Left lobe of liver (tissue), 2 donors: ENCODE measurements at places on chromosomes 5 and 9.

GRCh38 chr5:100803397-100803796, 99.7 kb downstream of the ST8SIA4 start:
- no peak for DNase-seq

GRCh38 chr9:123115146-123115913, 81.9 kb downstream of the GPR21 start:
- no peak for DNase-seq

DNA sequence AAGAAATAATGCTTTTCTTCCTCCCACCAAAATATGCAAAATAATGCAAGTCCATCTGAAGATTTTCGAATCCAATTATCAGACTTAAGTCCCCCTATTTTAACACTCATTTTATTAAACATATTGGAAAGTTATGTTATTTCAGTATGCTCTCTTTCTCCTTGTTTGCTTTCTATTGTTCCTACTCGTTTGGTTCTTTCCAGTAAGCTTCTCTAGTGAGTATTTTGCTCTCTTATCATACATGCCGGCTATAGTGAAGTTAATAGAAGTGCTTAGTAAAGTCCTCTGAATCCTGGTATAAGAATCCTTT, 517 bp downstream of the ALDH1A1 start:
- DNase-seq, result no peak

DNA sequence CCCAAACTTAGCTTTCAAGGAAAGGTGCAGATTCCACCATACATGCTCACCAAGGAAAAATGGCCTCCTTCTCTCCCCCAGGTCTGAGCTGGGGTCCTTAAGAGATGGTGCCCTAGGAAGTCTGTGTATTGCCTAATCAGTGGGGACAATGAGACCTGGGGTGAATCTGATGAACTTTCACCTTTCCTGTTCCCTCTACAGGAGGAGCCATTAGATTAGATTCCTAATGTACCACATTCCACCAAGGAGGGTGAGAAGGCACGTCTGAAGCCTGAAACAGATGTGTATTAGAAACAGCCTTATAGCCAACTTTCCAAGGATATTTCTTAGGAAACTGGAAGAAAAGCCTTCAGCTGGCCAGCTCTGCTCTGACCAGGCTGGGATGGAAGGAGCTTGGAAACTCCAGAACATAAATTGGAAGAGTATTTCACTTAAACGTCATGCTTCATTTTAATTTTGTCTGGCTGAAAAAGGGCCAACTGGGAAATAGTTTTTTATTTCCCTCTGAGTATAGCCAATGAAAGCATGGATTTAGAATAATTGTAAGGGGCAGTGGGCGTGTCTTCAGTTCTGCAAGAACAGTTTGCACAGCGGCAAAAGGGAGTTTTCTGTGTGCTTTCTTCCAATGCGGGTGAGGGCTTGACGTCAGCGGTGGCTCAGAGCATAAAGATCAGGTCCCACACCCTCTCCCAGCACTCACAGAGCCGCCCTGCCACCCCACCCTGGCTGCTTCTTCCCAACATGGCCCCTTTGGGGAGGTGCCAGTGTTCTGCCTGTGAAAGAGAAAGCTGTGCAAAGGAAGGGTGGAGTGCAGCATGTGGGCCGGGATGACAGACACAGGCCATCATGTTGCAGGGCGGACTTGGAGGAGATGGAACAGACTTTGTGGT, 210.9 kb downstream of the ESM1 start:
- DNase-seq, result no peak

DNA sequence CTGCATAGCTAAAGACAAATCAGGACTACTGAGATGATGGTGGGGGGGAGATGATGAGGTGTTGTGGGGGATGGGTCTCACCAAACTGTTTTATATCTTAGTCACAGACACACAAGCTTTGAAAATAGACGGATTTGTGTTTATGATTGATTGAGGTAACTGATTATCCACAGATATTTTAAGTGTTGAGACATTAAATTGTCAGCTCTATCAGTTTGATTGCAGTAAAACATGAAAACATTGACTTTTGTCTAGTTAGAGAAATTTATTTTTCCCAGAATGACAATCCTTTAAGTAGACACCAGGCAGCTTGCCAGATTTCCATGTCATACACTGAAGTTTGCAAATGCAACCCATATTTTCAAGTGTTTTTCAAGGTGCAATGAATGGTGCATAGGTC, 149.8 kb downstream of the NR2F1-AS1 start:
- no peak for DNase-seq

GRCh38 chr9:135501261-135502167, 1.0 kb downstream of the MRPS2 start:
- no peak for DNase-seq

GRCh38 chr5:14263699-14264098, 120.6 kb downstream of the TRIO start:
- DNase-seq, result no peak

DNA sequence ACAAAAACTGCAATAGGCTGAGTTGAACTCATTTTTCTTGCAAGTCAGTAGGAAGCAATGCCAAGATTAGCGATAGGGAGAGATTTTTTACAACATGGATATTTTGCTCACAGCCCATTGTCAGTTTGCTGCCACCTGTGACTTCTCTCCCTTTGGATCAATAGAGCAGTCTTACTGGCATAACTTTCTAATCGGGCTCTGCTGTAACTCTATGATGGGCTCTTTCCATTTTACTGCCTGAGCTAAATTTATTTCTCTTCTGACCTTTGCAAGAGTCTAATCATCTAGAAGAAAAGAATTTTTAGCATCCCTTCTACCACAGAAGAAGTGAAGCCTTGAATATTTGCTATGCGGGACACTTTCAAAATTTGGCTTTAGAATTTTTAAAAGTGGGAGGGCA, 53.6 kb upstream of the SGCD start:
- no peak for DNase-seq

- no peak for DNase-seq
These were observed 98.0 kb upstream of the NR3C1 start for GRCh38 chr5:143501310-143502044.

DNA sequence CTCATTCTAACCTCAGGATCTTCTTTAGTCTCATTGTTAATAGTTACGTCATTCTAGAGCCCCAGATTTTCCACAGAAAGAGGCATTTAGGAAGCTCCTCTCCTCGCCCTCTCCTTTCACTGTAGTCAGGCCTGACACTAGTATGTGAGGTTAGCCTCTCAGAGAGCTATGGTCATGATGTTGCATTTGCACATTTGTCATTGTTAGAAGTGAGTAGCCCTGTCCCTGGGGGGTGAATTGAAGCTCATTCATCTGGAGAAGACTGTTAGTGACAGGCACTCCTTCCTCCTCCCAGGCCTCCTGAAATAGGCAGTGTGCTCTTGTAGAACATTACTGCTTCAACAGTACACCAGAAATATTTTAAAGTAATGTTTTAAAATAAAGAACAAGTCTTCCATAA, 26.6 kb upstream of the LRRTM2 start:
- DNase-seq, result no peak

- DNase-seq, result no peak
These were observed 784.1 kb downstream of the MAT2B start for GRCh38 chr5:164289526-164289925.

DNA sequence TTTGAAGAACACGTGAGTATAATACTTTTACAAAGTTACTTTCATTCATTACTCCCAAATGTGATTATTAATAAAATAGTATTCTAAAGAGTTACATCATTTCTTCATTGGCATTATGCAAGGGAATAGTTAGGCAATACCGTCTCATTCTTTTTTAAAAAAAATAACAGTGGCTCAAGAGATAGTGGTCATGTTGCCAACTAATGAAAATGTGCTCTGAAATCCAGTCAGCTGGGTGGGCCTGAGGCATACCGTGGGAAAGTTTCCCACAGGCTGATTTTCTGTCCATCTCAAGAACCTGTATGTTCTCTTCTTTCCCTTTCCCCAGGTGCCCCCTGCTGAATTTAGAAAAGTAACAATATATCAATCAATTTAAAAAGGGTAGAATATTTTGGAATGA, 40.8 kb upstream of the ROPN1L start:
- no peak for DNase-seq

DNA sequence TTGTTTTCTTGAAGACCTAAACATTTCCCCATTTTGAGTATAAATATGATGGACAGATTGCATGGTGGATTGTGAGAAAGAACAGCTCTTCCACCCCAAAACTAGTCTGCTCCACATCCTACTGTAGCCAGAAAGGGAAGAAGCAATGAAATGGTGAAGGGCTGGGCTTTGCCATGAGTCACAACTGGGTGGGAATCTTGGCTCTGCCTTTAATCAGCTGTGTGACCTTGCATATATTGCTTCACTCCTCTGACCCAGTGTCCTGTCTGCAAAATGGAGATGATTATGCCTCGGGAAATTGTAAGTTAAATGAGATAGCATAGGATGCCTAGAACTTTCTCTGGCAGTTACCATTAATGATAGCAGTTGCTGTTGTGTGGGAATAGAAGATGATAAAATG, 101.9 kb downstream of the PDE8B start:
- DNase-seq, result no peak

DNA sequence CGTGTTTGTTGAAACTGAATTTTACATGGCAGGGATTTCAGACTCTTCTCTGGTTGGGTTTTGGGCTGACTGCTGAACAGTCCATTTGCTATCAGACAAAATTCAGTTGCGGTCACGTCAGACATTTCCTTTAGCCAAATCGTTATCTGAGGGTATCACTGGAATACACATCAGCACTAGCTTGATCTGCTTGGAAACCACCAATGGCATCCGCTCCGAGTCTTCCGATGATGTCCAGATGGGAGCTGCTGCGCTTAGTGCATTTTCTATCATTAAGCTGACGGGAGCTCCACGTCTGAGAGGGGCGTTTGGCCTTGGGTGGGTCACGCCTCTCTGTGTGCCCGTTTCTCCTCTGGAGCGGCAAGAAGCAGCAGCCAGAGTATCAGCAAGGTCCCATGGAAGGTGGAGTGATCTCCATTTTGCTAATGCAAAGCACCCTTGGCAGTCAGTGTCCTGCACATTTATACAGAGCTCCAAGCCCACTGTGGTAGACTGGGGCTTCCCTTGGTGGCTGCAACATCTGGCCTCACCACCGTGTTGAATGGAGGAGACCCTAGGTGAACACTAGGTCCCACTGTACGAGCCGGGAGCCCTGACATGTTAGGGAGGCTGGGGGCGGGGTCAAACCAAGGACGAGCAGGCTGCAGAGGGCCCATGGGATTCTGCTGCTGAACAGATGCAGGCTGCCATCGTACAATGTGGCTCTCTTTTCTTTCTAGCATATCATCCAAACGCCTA, 134.6 kb upstream of the PHYKPL start:
- no peak for DNase-seq

DNA sequence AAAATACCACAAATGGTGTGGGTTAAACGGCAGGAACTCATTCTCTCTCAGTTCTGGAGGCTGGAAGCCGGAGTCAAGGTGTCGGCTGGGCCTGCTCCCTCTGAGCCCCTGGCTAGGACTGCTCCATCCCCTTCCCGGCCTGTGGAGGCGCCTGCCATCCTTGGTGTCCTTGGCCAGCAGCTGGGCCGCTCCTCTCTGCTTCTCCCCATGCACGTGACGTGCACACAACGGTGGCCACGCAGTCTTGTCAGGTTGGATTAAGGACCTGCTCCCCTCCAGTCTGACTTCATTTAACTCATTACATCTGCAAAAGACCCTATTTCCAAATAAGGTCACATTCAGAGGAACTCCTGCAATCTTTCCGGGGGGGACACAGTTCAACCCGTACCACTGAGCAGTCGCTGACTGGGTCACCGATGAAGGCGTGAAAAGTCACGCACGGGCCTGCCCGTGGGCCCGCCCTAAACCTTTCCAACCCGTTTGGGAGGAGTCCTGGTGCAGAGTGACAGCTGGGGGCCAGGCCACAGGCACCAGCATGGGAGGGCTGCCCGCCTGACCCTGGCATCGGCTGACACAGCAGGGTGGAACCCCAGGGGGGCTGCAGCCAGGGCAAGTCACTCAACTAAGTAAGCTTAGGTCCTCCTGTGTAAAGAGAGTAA, 135.2 kb downstream of the COL23A1 start:
- peak; percentile 28 for DNase-seq

- no peak for DNase-seq
These were observed 462 bp downstream of the NUDCD2 start for GRCh38 chr5:163459462-163459818.

- no peak for DNase-seq
These were observed 30.1 kb downstream of the GSN start for GRCh38 chr9:121298016-121298538.

GRCh38 chr5:10699281-10699874, 61.7 kb downstream of the DAP start:
- DNase-seq, result no peak

GRCh38 chr9:27339661-27340284, 42.8 kb upstream of the EQTN start:
- no peak for DNase-seq

- no peak for DNase-seq
These were observed 20.5 kb upstream of the NDFIP1 start for GRCh38 chr5:142087920-142088679.

DNA sequence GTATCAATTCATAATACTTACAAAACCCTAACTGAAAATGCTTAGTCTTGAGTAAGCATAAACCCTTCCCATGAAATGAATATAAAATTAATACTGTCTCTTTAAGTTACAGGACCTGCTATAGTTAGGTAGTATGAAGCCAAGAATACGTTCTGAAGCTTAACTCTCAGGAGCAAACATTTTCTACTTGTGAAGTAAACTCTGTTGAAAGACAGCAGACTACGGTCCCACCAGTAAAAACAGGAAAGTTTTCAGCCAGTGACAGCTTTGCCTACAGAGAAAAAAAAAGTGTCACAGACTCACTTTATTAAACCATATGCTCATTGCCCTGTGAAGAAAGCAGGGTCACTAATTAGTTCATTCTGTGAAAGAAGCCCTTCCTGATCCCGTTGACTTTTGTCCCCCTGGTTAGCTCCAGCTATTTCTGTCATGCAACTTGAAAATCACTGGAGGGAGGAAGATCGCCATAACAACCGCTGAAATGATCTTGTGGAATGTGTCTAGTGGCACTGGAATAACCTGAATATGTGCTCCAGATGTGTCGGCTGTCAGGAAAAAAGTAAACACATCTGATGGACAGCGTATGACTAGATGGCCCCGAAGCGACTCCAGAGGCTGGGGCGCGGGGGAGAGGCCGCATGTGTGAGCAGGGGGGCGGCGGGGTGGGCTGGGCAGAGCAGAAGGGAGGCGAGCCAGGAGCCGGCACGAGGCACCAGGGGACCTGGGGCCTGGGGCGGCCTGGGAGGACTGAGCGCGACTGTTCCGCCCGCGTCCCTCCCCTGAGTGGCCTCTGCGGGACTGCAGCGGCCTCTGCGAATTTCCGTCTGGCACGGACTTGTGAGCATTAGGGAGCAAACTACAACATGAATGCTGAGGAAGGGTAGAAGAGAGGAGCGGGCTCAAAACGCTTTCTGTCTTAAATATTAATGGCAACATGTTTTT, 41.9 kb downstream of the BNC2 start:
- DNase-seq, result no peak

DNA sequence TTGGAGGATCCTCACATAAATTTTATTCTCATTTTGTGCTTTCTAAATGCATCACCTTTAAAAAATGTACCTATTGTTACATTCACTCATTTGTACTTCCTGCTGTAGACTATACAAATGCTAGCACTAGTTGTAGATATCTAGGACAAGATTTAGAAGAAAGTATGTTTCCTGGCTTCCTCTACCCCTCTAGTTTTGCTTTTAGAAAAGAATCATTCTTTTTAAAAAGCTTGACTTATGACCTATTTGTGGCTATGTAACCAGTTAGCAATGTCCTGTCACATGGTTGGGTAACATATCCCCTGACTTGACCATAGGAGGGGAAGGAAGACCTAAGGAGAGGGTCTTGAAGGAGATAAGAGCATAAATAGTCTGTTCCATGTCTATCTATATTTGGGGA, 13.3 kb downstream of the CAMK4 start:
- DNase-seq, result no peak
